Left lung (tissue), 14 donors: ENCODE measurements at places on chromosomes 12 and 14. TPM values are rescaled to one million over a fixed set of nuclear protein-coding genes. Genes with fewer than 3 reads are reported as not detected.

GRCh38 chr12:111105294-111105693 lies 184.9 kb upstream of the MYL2 start:
- DNase-seq: no peak

GRCh38 chr12:24911271-24911791 lies 37.6 kb downstream of the BCAT1 start:
- no peak for DNase-seq

DNA sequence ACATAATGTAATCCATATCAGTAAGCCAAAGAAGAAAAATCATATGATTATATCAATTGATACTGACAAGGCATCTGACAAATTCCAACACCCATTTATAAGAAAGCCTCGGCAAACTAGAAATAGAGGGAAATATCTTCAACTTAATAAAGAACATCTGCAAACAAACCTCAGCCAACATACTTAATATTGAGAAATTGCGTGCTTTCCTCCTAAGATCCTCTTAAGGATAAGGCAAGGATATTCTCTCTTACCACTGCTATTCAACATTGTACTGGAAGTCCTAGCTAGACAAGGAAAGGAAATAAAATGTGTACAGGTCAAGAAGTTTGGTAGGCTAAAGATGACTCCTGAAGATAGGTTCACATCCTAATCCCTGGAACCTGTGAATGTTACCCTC lies 115.9 kb downstream of the DERA start:
- DNase-seq: no peak

ZCCHC8 gene
- total RNA-seq: 19.5 TPM

ZNF384 gene
- total RNA-seq: 39.3 TPM

GRCh38 chr14:60933920-60934655 lies 46.8 kb downstream of the TRMT5 start:
- no peak for DNase-seq

- DNase-seq: no peak
Measured at GRCh38 chr14:77066578-77067172, 31.4 kb upstream of the CIPC start.

OR4Q3 gene
- total RNA-seq: not detected

GRCh38 chr12:9762369-9762768 lies 1.7 kb upstream of the CD69 start:
- DNase-seq: no peak

DNA sequence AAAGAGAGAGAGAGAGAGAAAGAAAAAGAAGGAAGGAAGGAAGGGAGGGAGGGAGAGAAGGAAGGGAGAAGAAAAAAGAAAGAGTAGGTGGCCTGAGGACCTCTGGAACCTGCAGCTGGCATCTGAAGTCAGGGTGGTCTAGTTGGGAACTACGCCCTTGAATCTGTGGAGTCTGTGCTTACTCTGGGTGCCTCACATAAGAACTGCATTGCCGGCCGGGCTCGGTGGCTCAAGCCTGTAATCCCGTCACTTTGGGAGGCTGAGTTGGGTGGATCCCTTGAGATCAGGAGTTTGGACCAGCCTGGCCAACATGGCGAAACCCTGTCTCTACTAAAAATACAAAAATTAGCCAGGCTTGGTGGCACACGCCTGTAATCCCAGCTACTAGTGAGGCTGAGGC lies 10.0 kb upstream of the NRDE2 start:
- DNase-seq: no peak

DNA sequence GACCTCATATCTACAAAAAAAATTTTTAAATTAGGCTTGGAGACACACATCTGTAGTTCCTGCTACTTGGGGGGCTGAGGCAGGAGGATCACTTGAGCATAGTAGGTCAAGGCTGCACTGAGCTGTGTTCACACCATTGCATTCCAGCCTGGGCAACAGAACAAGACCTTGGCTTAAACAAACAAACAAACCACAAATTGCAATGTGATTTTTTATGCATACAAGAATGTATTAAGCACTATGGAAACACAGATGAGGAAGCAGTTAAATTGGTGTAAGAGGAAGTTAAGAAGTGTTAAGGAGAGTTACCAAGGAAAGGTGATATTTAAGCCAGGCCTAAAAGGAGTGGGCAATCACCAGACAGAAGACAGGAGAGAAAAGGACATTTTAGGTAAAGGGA lies 83.6 kb upstream of the HECTD1 start:
- no peak for DNase-seq

- DNase-seq: no peak
Measured at GRCh38 chr14:65006261-65006721, 19.6 kb downstream of the FNTB start.

DNA sequence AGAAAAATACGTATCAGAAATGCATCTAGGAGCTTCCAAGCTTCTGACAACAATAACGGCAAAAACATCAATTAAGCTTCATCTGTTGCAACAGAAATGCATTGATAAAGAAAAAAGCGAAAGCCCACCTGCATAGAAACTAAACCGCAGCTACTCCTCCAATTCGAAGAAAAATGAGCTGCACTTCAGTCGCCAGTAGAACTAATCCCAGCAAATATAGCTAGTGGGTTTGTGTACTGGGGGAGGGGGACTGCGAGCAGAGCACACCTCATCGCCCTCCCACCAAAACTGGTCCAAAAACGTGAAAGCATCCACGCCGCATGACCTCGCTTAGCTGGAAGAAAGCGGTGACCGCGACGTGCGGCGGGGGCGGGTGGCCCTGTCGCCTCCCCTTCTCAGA lies 1.2 kb downstream of the SLC35F4 start:
- peak; percentile 29 for DNase-seq

GRCh38 chr14:83260751-83261150 lies 1727.1 kb upstream of the SEL1L start:
- no peak for DNase-seq

GRCh38 chr14:22542360-22542759 lies 46.7 kb downstream of the DAD1 start:
- no peak for DNase-seq

DNA sequence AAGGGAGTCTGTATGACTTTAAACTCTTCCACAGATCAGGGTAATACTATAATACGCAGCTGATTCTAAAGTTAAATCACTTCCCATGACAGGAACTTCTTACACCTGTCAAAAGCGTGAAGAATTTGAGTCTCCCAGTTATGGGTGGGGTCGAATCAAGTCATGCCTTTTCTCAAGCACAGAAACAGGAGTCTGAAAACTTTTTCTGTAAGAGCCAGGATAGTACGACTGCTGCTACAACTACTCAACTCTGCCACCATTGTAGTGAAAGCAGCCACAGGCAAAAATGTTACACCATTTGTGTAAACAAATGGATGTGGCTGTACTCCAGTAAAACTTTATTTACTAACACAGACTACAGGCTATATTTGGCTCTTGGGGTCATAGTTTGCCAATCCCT lies 90.3 kb downstream of the DUSP6 start:
- DNase-seq: no peak
